ENCODE measurements at places on chromosomes 7 and 10.

DNA sequence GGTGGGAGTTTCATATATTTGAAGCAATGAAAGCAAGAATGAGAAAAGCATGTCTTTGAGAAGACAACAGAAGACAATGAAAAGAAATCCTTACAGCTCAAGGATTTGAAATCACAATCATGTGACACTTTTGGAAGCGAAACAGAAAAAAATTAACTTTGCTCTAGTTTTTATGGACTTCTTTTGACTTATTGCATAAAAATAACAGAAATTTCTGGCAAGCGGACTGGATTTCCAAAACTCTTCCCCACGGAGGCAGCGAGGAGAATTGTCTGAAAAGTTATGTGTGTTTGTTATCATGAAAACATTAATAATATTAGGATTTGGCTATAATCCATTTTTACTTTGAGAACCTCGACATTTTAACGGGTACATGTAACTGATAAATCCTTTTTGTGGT is 223.3 kb downstream of the LRMDA start:
- no peak for DNase-seq

DNA sequence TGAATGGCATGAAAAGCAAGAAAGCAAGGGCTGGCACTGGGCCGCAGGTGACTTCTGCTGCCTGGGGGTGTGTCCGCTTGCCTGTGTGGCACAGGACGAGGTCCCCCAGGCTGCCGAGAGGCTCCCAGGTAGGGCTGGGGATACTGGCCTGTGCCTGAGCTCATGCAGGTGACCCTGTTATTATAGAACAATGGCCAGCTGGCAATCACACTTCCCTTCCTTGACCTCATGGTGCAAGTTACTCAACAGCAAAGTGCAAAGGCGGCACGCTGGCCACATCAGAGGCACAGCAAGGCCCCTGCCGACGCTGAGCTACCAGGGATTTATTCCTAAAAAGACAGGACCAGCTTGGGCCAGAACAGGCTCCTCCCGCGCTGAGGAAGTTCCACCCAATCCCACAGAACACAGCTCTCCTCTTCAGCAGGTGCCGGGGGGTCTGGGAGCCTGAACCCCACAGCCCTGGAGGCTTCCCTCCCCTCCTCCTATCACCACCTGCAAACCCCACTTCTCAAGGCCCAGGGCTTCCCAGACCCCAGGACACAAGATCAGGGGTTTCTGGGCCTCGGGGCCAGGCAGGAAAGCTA is 1.4 kb upstream of the ADAM8 start:
- DNase-seq, result no peak

- peak; percentile 31 for DNase-seq
Measured at GRCh38 chr10:131832056-131832685, 68.6 kb upstream of the PPP2R2D start.

DNA sequence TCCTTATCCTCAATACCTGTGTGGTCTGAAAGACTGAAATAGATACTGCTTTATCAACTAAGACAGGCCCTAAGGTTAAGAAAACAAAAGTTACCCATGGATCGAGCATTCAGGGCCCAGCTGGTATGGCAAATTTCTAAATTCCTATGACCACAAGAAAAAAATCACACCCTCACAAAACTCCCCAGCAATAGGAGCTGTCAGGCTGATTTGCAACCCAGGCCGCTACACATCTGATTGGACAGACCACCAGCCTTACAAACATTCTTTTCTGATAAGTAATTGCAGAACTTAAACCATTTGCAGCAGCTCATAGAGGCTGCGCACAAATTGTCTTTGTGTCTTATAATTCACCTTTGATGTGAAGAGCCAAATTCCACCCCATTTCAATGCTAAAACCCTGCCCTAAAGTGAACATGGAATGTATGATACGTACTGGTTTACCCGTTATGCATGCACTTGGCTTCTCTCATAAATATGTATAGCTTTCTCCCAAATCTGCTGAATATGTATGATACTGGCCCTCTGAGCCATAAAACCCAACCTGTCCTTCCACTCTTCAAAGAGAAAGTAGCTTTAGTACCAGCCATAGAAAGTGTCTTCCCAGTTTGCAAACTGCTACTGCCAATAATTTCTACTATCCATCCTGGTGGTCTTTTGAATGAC is 842.5 kb downstream of the GRID1 start:
- no peak for DNase-seq

DNA sequence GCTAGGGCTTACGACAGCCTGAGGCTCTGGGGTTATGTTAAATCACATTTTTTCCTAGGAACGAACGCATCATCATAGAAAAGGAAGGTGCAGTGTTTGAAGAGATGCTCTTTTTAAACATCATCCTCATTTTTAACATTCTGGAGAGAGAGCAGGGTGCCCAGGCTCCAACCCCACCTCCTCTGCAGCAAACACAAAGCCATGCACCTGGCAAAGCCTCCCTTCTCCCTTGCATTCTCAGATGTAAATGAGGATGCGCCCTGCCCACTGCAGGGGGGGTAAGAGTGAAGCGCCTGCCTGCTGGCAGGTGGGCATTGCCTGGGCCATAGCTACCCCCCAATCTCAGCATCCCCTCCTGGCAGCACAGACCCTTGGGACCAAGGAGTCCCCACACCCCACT is 92.4 kb downstream of the PTPRN2 start:
- DNase-seq, result no peak

- DNase-seq, result no peak
Measured at GRCh38 chr7:36344622-36345021, 45.0 kb upstream of the ANLN start.

Data from left forelimb (tissue), 1 donor.